Hippocampal formation (tissue), 2 donors: ENCODE measurements at places on chromosomes 7 and 10.

GRCh38 chr10:2981361-2981801 lies 86.0 kb upstream of the PFKP start:
- no peak for DNase-seq

GRCh38 chr10:17100586-17100985 lies 29.0 kb downstream of the CUBN start:
- no peak for DNase-seq

- DNase-seq = no peak
These were observed 8.5 kb upstream of the MRPS33 start for GRCh38 chr7:141023295-141023694.

- DNase-seq = no peak
These were observed 10.6 kb downstream of the PPP2R2D start for GRCh38 chr10:131911451-131911850.

- DNase-seq = no peak
These were observed 244.6 kb upstream of the GRB10 start for GRCh38 chr7:51027106-51027934.

- no peak for DNase-seq
These were observed 16.7 kb downstream of the LRRN3 start for GRCh38 chr7:111107579-111107978.

- DNase-seq = no peak
These were observed 23.1 kb downstream of the PDE1C start for GRCh38 chr7:32047075-32047474.

DNA sequence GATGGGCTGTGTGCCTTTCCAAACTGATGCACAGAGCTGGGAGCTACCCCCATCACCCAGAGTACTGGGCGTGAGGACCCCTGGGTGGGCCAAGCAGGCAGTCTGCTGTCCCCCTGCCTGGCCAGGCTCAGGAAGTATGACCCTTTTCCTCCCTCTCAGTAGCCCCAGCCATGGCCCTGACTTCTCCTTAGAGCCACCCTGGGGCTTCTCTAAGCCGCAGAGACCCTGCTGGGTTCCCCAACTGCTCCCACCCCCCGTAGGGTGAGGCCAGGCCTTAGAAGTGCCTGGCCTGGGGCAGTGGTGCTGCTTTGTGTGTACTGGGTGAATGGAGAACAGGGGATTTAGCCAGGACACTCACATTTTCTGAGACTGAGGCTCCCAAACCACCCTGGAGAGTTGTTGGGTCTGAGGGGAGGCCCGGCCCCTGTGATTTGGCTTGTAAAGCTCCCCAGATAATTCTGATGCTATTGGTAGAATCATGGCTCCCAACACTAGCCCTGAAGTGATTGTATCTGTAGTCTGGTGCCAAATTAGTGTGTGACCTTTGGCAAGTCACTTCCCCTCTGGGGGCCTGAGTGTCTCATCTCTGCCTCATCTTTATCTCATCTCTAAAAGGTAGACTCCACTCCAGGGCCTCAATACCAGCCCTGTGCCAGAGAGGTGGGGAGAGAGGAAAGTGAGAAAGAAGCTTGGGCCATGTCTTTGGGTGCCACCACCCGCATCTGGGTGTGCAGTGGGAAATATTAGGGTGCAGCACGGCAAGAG lies 99.7 kb upstream of the PPIF start:
- no peak for DNase-seq
